NCI-H510A treated with DMSO at 0.1 percent for 48 hours (cell line): ENCODE measurements at places on chromosomes 4 and X.
A peak's percentile ranks its signal among the peaks of the same experiment; 100 is the strongest.

- DNase-seq = no peak
Observed at GRCh38 chr4:87078987-87079486, 141.4 kb downstream of the KLHL8 start.

DNA sequence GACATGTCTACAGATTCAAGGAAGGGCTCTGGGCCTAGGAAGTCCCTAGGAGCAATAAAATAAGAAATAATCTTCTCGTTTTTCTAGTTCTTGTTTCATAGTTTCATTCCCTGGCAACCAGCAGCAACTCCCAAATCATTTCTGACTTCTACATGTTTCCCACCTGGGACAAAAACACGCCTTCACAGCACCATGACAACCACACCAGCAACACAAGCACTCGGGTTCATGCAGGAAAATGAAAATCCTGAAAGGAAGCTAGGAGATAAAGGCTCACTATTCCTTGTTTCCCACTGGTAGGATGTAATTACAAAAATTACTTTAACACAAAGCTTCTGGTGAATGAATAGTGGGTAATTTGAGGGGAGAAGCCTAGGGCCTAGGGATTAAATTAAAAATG lies 158.9 kb downstream of the ADAMTS3 start:
- no peak for DNase-seq

DNA sequence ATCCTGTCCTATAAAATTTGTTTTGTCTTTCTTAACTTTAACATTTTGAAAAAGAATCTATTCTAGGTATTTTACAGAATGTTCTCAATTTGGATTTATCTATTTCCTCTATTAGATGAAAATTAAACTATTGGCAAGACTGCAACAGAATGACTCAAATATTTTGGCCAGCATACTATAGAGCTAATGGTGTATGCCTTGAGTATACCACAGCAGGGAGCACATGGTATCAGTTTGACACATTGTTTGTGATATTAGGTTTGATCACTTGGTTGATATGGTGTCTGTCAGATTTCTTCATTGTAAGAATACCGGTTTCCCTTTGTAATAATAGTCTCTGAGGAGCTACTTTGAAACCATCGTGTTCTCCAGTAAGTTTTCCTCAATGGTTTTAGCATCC lies 87.8 kb upstream of the NPNT start:
- no peak for DNase-seq

DNA sequence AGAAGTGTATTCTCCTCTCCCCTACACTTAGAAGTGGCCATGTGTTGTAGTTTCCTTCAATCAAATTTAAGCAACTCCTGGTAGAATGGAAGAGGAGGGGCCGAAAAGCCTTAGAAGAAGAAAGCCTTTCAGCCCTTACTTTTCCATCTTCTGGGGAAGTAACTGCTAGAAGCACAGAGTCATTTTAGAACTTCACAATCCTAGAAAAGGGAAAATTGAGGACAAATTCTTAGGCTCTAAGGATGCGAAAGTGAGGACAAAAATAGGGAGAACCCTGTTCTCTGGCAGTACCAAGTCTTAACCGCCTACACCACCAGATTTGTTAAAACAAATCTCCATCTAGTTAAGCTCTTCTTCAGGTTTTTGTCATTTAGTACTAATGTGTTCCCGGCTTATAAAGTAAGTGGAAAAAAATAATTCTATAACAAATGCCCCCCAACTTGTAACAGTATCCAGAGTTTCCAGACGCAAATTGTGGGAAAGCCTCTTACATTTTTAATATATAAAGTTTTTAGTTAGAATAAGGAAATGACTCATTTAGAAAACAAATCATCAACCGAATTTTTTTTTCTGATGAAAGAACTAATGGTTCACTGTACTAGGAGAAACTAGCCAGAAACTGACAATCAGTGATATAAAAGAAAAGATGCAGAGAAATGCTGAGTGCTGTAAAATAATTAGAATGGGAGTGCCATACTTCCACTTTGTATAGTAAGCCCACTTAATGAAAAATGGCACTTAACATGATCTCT lies 76.0 kb downstream of the ARAP2 start:
- no peak for DNase-seq

DNA sequence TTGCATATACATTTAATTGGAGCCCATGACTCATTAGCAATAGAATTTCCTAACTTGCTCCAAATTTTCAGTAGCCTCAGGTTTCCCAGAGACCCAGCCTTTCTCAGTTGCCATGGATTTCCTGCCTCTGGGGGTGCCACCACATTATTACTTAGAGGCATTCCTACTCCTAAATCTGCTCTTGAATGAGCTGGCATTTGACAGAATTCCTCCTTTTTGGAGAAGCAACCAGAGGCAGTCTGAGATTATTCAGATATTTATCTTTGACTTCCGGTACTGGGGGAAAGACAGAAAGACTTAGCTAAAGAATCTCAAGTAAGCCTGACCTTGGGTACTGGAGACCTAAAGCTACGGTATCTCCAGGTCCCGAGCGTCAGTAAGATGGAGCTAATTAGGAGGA lies 76.3 kb downstream of the DCHS2 start:
- DNase-seq = no peak

DNA sequence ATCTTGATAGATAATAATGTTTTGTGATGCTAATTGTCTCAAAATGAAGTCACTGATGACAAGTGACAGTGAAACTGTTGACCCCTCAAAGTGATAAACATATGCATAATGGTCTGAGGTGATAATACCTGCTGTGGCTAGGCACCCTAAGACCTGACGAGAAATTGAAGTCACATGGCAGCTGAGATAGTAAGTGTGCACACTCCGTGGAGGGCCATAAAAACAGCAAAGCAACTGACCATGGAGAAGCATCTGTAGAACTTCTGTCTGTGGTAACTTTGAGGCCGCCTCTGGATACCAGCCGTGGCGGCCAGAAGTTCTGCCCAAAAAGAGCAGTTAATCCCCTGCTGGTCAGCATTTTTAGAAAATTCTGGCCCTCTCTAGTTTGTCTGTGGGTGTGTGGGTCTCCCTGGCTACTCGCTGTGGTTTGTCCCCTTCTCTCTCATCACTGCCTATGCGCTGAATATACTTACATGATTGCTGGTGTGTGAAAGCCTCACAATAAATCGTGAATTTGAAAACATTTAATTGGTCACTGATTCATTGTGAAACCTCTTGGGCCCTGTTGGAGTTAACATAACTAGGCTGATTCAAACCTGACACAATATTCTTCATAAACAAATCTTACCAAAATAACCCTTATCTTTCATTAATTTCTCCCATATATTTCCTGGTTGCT lies 50.6 kb downstream of the CCDC149 start:
- no peak for DNase-seq

GRCh38 chr4:19592391-19592790 lies 659.3 kb upstream of the SLIT2 start:
- no peak for DNase-seq

DNA sequence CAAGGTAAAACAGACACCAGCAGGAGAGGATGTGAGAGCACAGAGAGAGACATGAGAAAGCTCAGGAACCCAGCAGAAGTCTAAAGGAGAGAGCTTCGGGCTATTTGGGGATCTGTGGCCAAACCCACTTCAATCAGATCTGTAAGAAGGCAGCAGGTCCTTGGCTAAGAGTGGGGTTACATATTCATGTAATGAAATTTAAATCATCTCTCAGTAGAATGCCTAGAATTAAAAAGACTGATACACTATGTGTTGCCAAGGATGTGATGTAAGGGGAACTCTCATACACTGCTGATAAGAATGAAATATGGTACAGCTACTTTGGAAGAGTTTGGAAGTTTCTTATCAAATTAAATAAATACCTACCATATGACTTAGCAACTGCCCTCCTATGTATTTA lies 35.8 kb downstream of the PDE5A start:
- DNase-seq = no peak

DNA sequence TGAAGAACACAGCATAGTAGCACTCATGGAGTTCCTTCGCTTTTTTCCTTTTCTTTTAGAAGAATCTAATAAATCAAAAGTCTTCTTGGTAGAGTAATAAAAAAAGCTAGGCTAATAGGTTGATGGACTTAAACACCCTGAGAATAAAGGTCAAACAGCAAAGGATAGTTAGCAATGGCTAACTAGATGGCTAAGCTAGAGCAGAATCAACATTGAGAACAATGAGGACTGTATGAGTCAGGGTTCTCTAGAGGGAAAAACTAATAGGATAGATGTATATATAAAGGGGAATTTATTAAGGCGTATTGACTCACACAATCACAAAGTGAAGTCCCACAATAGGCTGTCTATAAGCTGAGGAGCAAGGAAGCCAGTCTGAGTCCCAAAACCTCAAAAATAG lies 550.9 kb downstream of the GLUD2 start:
- DNase-seq = no peak

- DNase-seq = no peak
Observed at GRCh38 chrX:134886002-134886596, 104.7 kb upstream of the SMIM10 start.

GRCh38 chrX:55210931-55211677 lies 9.0 kb upstream of the PAGE5 start:
- no peak for DNase-seq

- DNase-seq = no peak
Observed at GRCh38 chrX:121831601-121832000, 784.2 kb downstream of the GLUD2 start.

GRCh38 chr4:147096667-147097604 lies 151.3 kb upstream of the TTC29 start:
- DNase-seq = peak; percentile 69

- peak; percentile 73 for DNase-seq
Observed at GRCh38 chrX:155263854-155264628, at the start of gene RAB39B. Gene RAB39B (minus strand): TSS chrX:155264491. CDS start chrX:155264288, 203 bp downstream.

GRCh38 chr4:68907788-68908700 lies 43.6 kb downstream of the UGT2A3 start:
- no peak for DNase-seq
